ENCODE measurements at places on chromosomes 3 and 15.
A peak's percentile ranks its signal among the peaks of the same experiment; 100 is the strongest.

GRCh38 chr3:45841757-45842491 is at the start of gene LZTFL1:
Gene LZTFL1 (minus strand): TSS chr3:45842119. CDS start chr3:45841991, 128 bp downstream.
- peak; percentile 97 for DNase-seq

GRCh38 chr3:127985216-127985615 is 67.0 kb upstream of the SEC61A1 start:
- no peak for DNase-seq

GRCh38 chr3:46335541-46335940 is 18.4 kb upstream of the CCR2 start:
- DNase-seq: no peak

GRCh38 chr3:89180334-89180733 is 72.9 kb downstream of the EPHA3 start:
- peak; percentile 14 for DNase-seq

DNA sequence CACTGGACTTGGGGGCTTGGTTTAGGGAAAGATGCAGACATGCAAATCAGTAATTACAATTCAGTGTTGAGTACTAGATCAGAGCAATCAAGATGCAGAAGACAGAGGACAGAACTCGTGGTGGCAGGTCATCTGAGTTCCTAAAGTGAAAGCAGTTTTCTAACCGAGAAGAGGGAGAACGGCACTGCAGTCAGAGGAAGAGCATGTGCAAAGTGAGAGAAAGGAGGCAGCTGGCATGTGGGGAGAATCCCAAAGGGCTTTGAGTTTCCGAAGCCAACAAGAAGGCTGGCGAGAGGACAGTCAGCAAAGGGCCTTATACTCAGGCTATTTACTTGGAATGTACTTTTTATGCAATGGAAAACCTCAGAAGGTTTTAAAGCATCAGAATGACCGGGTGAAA is 87.0 kb downstream of the ANP32A start:
- no peak for DNase-seq

GRCh38 chr3:117734496-117734895 is 1024.9 kb downstream of the TUSC7 start:
- DNase-seq: peak; percentile 54

- DNase-seq: no peak
Observed at GRCh38 chr3:158158969-158159368, 49.1 kb downstream of the RSRC1 start.

DNA sequence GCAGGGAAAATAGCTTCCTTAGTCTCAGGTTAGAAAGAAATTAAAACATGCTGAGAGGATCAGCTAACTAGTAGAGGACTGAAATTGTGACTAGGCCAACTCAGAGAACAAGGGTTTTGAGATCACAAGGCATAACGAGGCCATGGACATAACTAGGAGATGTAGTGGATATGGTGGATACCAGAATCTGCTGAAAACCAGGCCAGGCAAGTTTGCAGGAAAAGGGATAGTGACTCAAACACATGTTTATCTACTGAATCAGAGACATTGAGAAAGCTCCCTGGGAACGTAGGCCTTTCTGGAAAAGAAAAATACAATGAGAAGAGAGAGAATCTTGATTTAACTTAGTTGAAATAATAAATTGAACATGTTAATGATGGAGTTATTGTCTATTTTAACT is 326.5 kb upstream of the GBE1 start:
- DNase-seq: peak; percentile 85

GRCh38 chr3:69174871-69175737 is 52.7 kb upstream of the LMOD3 start:
- no peak for DNase-seq

DNA sequence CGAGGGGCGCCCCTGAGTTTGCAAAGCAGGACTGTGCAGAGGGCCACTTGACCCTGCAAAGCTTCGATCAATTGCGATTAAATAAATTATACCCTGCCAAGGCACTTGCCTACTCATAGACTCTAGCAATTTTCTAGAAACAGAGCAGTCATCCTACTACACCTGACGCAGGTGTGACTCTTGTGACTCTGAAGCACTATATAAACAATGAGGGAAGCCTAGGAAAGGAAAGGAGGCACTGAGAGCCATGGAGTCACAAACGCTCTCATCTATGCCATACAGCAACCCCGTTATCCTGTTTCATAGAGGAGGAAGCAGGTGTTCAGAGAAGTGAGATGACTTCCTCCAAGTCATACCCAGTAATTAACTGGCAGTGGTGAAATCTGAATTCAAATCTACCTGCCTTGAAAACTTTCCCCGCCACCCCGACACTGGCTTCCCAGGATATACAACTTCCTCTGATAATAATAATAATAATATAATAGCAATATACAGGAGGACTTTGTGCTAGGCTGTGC is 14.4 kb downstream of the ARHGEF3 start:
- DNase-seq: no peak

GRCh38 chr15:75172284-75172820 is 29.3 kb upstream of the C15orf39 start:
- DNase-seq: no peak

GRCh38 chr15:60614862-60615771 is 136.2 kb upstream of the ICE2 start:
- DNase-seq: no peak

DNA sequence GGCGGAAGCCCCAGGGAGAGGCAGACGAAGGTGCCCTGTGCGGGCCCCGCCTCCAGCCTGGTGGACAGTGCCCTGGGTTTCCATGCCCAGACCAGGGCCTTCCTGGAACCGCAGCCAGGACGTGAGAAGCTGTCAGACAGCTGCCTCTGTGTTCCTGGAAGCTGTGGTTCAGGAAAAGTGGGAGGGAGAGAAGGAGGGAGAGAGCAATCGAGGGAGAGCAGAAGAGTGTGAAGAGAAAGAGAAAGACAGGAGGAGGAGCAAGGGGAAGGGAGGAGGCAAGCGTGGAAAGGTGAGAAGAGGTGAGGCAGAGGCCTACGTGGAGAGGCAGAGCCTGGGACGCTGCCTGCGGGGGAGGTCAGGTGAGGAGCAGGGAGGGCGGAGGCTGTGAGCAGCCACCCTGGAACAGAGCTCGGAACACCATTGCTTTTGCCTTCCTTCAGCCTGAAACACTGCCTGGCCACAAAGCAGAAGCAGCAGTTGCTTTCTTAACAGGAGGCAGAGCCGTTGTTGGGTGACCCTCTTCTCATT is 18.6 kb downstream of the ZDHHC19 start:
- no peak for DNase-seq

GRCh38 chr15:79922512-79923078 is 25.8 kb upstream of the MTHFS start:
- no peak for DNase-seq

DNA sequence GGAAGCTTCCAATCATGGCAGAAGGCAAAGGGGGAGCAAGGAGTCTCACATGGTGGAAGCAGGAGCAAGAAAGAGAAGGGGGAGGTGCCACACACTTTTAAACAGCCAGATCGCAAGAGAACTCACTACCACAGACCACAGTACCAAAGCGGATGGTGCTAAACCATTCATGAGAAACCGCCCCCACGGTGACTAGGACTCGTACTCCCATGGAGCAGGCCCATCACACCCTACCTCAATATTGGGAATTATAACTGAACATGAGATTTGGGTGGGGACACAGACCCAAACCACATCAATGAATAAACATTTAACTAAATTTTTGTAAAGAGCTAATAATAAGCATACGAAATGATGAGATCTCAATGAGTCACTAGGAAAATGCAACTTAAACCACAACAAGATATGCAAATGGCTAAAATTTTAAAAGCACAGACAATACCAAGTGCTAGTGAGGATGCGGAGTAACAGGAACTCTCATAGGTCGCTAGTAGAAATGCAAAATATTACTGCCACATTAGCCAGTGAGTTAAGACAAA is 10.0 kb downstream of the MRPS25 start:
- peak; percentile 32 for DNase-seq

DNA sequence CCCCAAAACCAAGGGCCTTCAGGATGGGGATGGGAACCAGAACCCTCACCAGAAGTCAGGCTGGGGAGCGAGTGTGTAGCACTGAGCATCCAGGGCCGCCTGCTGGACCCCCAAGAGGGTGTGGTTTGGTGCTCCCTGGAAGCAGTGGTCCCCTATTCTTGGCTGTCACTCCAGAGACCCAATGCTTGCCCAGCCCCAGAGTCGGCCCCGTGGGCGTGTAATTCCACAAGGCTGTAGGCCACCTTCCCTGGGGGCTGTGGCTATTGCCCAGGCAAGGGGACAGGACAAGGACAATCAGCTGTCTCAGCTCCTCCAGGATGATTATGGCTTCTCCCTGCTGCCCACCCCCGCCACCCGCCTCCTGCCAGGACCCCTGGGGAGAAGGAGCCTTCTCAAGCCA is 14.5 kb downstream of the IGDCC3 start:
- DNase-seq: no peak

- DNase-seq: no peak
Observed at GRCh38 chr3:164459521-164460151, 618.7 kb downstream of the SI start.

- no peak for DNase-seq
Observed at GRCh38 chr15:60460931-60461330, 18.0 kb downstream of the ICE2 start.

DNA sequence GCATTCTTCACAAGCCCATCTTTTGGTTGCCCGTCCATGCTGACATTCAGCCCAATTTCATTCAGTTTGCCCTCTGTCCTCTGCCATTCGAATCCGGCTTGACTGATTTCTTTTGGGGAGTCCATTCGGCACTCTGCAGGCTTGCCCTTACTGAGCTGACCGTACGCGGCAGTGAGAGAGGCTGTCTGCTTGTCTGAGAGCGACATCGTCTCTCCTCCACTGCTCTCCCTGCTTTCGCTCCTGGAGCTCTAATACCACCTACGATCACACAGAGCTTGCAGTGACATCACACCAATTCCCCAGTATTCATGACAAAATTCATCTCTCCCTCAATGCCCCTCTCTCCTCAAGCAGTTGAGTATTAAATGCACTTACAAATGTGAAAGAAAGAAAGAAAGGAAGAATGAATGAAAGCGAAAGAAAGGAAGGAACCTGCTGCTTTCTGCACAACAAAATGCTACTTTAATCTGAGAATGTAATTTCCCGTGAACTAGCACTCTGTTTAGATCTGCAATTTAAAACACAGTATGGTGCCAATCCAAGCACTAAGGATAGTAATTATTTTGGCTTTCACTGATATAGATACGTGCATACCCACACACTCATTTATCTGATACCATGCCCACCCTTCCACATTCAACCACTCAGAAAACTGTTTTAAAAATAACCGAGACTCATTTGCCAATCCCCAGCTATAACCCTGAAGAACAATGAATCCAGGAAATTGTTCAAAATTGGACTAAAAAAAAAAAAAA is 89.5 kb downstream of the DHX30 start:
- no peak for DNase-seq

GRCh38 chr3:110101361-110101760 is 764.0 kb upstream of the DPPA4 start:
- DNase-seq: no peak

- no peak for DNase-seq
Observed at GRCh38 chr3:127462111-127462655, 128.3 kb downstream of the TPRA1 start.

GRCh38 chr3:64445109-64445943 is 220.1 kb upstream of the PRICKLE2 start:
- DNase-seq: no peak

DNA sequence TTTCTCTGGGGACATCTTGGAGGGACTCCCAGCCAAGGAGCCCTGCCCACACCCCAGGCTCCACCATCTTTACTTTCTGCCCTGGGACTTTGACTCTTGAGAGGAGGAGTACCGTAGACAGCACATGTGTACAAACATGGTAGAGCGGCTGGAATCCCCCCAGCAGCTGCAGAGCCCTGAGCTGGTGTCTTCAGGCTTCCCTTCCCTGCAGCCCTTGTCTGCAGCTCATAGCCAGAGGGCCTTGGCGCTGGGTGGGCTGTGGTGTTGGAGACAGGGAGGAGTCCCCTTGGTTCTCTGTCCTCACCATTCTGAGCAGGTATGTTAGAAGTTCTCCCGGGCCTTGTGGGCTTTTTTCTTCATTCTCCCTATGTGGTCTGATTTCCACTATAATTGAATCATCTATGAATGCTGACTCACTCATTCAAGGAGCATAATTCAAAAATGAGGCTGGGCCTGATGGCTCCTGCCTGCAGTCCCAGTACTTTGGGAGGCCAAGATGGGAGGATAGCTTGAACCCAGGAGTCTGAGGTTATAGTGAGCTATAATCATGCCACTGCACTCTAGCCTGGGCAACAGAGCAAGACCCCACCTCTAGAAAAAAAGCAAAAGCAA is 97.8 kb upstream of the MEF2A start:
- DNase-seq: no peak

GRCh38 chr3:161389445-161390035 is 18.2 kb upstream of the SPTSSB start:
- DNase-seq: no peak

DNA sequence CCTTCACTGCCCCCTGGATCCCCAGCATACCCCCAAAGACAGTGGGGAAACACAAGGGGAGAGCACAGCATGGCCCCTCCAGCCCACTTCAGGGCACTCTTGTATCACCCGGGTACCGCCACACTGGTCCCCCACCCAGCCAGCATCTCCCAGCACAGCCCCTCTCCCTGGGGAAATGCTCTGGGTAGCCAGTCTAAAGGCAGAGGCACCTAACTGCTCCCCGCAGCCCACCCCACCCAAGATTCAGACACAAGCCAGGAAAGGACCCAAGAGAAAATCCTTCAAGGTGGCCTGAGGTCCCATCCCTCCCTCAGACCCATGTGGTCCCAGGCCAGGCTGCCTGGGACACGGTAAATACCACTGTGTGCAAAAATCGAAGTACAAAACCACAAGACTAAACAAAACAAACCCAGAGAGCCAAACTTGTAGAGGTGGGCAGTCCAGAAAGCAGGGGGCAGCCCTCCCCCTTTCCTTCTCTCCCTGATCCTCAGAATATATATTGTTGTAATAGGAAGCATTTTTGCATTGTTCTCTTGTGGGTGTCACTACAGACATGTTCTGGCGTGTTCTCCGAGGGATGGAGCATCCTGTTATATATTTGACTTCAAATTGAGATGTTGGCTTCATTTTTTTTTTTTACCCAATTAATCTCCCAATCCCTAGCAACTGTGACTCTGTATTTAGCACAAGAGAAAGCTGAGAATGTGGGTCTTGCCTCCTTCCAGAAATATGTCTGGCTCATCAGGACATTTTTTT is 51.7 kb downstream of the GRIP2 start:
- DNase-seq: no peak

DNA sequence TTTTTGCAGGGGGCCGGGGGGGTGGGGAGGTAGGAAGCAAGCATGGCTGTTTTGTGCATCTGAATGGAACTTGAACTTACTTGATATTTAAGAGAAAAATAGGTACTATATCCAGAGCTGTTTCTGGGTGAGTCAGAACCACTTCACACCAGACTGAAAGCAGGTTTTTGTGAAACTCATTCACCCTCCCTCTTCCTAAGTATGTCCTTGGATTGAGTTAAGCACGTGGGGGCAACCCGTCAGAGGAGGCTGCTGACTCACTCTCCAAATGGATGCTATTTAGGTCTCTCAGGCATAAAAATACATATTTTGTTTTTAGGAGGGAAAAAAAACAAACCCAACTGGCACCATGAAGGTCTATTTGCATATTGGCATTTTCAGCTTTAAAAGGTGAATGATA is 270.3 kb downstream of the RYR3 start:
- peak; percentile 74 for DNase-seq

GRCh38 chr15:48373821-48374451 is 42.7 kb downstream of the DUT start:
- DNase-seq: peak; percentile 88

Data from astrocyte of the spinal cord (primary cell).